ENCODE measurements at places on chromosomes 13 and 19.
A peak's percentile ranks its signal among the peaks of the same experiment; 100 is the strongest.

GRCh38 chr13:54184576-54184975, 1156.0 kb downstream of the OLFM4 start:
- DNase-seq = no peak

DNA sequence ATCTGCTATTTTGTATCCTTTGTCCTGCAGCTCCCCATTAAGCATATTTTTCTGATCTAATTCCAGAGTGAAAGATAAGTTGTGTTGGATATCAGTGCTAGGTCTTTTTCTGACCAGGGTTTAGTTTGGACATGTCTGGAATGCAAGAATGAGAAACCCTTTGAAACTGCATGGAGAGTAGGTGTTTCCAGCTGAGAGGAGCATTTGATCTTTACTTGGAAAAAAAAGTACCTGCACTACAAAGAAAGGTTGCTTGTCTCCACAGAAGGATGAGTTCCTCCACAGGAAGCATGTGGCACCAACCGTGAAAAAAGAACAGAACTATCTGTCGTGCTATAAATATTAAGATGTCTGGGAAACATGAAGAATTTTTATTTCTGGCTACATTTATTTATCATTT, 36.6 kb upstream of the MED4 start:
- no peak for DNase-seq

DNA sequence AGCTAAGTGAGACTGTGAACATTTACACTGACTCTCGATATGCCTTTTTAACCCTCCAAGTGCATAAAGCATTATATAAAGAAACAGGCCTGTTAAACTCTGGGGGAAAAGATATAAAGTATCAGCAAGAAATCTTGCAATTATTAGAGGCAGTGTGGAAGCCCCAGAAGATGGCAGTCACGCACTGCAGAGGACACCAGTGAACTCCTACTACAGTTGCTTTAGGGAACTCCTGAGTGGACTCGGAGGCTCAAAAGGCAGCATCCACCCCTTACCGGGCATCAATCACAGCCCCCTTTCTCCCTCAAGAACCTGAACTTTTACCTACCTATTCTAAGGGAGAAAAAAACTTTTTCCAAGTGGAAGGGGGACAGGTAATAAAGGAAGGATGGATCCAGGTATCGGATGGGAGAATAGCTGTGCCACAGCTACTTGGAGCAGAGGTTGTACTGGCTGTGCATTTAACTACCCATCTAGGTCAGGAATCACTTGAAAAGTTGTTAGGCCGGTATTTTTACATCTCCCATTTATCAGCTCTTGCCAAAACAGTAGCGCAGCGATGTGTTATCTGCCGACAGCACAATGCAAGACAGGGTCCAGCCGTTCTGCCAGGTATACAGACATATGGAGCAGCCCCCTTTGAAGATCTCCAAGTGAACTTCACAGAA, 80.1 kb downstream of the ZNF486 start:
- peak; percentile 8 for DNase-seq

- no peak for DNase-seq
Observed at GRCh38 chr13:86591862-86592261, 792.6 kb upstream of the SLITRK6 start.

- no peak for DNase-seq
Observed at GRCh38 chr13:60696602-60697001, 299.6 kb downstream of the TDRD3 start.

DNA sequence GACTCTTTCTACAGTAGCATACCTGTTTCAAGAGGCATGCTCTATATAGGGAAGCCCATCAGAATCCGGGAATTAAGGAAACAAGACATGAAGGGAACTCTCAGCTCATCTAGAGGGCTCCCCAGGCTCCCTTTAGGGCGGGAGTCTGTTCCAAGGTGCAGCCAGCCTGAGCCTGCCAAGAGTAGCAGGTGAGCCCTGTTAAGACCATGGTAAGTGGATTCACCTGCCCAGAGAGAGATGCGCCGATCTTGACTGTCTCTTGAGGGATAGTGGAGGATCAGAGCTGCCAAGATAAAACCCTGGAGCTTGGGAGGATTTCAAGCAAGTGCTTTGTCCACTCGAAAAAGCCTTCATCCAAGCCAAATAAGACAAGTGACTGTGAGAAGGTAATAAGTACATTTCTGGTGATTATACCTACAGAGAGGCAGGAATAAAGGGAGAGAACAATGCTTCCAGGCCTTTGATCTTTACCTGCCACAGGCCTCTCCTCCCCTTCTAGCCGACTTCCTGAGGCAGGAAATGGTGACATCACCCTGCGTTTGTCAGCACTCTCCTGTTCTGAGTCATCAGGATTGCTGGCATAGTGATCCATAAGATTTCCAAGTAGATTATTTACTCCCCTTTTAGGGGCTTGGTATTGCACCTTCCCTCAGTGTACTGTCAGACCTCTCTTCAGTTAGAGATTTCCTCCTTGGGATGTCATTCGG, 31.5 kb downstream of the KLF5 start:
- DNase-seq = peak; percentile 62

DNA sequence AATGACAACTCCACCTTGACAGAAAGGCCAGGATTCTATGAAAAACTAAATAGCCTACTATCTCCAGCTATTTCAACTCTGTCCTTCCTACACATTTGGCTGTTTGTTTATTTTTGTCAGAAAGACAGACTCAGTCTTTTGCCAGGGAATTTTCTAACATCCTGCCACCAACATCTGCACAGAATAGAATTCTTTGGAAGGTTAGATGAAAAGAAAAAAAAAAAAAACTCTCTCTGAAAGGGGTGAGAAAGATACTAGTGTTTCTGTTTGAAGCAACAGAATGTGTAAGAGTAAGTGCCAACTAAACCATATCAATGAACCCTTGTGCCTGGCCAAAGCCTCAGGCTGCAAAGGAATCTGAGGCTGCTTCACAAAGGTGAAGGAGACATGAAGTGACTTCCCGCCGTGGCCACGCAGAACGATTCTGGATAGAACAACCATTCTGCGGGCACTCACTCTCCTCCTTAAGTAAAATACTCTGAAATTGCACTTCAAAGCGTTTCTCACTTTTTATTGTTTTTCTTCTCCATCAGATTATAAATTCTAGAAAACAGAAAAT, 498.2 kb downstream of the IRS2 start:
- DNase-seq = no peak

- no peak for DNase-seq
Observed at GRCh38 chr19:17909003-17909732, 23.6 kb upstream of the CCDC124 start.

GRCh38 chr19:7917267-7918061, 2.7 kb upstream of the SNAPC2 start:
- DNase-seq = peak; percentile 70

GRCh38 chr19:33472226-33472625, 49.4 kb downstream of the PEPD start:
- no peak for DNase-seq

DNA sequence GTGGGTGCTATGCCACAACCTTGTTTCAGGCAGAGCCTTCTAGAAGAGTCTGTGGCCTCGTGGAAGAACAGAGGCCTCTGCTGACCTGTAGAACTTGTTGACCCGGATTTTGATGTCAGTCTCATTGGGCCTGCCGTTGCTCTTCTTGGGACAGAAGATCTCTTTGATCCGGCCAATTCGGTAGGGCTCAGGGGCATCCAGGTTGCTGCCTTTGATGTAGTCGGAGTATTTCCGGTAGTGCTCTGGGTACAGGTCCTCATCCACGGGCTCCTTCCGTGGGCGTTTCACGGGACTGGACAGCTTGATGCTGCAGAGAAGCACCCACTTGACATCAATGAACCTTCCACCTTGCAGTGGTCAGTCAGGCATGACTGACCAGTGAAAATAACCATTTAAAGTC, 24.0 kb upstream of the EIF3G start:
- DNase-seq = no peak

GRCh38 chr13:91355099-91355825, 7.8 kb downstream of the MIR17HG start:
- no peak for DNase-seq

DNA sequence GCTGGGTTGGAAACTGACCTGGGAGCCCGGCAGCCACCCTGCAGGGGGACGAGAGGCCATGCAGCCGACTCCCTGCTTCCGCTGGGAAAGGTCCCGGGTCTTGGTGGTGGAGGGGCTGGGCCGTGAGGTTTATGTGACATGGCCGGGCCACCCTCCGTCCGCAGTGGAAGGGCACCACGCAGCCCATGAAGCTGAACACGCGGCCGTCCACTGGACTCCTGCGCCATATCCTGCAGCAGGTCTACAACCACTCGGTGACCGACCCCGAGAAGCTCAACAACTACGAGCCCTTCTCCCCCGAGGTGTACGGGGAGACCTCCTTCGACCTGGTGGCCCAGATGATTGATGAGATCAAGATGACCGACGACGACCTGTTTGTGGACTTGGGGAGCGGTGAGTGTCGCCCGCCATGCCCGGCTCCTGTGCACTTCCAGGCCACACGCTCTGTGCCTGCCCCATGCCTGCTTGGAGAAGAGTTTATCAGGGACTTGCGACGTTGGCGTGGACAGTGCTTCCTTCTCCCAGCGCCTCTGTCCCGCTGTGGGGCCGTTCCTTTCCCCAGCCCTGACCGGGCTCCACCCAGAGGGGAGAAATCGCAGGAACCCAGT, 27.2 kb downstream of the DOT1L start:
- no peak for DNase-seq

- no peak for DNase-seq
Observed at GRCh38 chr19:50430888-50431342, 1.8 kb upstream of the MYBPC2 start.

All from AG08395 (cell line).